T-cell (primary cell): ENCODE measurements at places on chromosomes 5 and 9. TPM values are rescaled to one million over a fixed set of nuclear protein-coding genes. Genes with fewer than 3 reads are reported as not detected.

DNA sequence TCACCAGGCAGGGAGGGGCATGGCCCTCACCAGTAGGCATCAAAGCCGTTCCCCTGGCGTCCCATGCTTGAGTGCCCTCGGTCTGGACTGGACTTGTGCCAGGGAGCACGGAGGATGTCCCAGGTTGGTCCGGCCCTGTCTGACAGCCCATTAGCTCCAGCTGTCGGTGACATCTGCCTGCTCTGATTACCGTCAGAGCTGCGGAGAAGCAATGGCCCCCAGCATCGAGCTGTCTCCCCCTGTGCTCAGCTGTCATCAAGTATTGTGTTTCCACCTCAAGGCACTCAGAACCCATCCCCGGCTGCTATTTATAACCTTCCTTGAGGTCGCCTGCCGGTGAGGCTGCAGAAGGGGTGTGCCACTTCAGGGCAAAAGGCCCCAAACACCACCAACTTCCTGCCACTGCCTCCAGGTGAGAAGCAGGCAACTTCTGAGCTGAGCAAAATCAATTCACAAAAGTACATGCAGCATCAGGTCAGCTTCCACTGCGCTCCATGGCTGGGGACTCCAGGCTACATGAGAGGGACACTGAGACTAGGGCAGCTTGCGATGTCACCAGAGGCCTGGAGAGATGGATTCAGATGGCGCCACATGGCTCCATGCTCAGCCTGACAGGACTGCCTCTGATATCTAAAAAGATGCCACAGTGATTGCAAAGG lies 142.7 kb downstream of the C5orf15 start:
- DNase-seq = peak; percentile 26

- DNase-seq = peak; percentile 71
Observed at GRCh38 chr9:133994353-133995011, 2.4 kb upstream of the VAV2 start.

The PKD2L2 gene
- not detected for total RNA-seq

GRCh38 chr5:125011419-125011818 lies 265.0 kb upstream of the ZNF608 start:
- DNase-seq = no peak

The FXN gene
- 15.9 TPM for total RNA-seq

DNA sequence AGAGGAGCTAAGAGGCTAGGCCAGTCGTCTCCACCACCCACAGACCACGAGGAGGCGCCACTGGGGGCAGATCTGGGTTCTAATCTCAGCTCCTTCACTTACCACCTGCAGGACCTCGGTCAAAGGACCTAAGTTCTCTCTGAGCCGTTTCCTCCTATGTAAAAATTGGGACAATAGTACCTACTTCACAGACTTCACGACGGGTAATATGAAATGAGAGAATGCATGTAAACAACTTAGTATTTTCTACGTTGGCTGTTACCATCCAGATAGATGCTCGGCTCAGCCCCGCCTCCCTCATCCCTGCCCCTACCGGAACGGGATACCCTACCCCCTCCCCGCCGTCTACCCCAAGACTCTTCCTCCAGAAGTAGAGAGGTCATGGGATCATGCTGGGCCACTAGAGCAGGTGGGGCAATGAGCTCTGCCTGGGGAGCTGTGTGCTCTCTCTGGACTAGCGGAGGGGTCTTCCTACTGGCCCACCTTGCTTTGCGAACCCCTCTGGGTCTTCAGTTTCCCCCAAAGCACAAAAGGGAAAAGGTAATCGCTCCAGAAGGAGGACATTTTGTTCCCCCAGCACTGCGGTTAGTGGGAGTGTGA lies 541 bp downstream of the GNPDA1 start:
- peak; percentile 50 for DNase-seq
